Activated CD8-positive, alpha-beta T cell treated with anti-CD3 and anti-CD28 coated beads for 36 hours (primary cell): ENCODE measurements at places on chromosomes 7 and 10.

- no peak for DNase-seq
Measured at GRCh38 chr7:7783001-7783400, 64.6 kb upstream of the RPA3 start.

- peak; percentile 12 for DNase-seq
Measured at GRCh38 chr10:23826421-23826820, 382.5 kb upstream of the KIAA1217 start.

- no peak for DNase-seq
Measured at GRCh38 chr7:80385508-80385907, 126.4 kb downstream of the GNAT3 start.

- peak; percentile 78 for DNase-seq
Measured at GRCh38 chr10:101694674-101695403, at the start of gene FBXW4. Gene FBXW4 (minus strand): TSS chr10:101695170. CDS start chr10:101695105, 65 bp downstream.
